NCI-H460 (cell line): ENCODE measurements at places on chromosomes 5 and 9. TPM values are rescaled to one million over a fixed set of nuclear protein-coding genes. Genes with fewer than 3 reads are reported as not detected.

CYSRT1 gene
- 0.59 and 1.4 TPM in 2 replicates for total RNA-seq

SPATA9 gene
- 0.42 and 0.49 TPM in 2 replicates for total RNA-seq

SLC6A7 gene
- 1.6 TPM in 2 replicates for total RNA-seq

PCDHB12 gene
- total RNA-seq, result 0.75 and 0.99 TPM in 2 replicates

ANKRD18A gene
- total RNA-seq, result 1.7 and 3.9 TPM in 2 replicates

PTGES2 gene
- total RNA-seq, result 76.6 and 80.3 TPM in 2 replicates

GABRA1 gene
- total RNA-seq, result not detected in 2 replicates

ROR2 gene
- 0.10 and 0.14 TPM in 2 replicates for total RNA-seq

MRPL50 gene
- total RNA-seq, result 33.9 and 34.7 TPM in 2 replicates

HMMR gene
- total RNA-seq, result 75.7 and 78.2 TPM in 2 replicates

PCDHGA7 gene
- total RNA-seq, result 0.54 and 0.55 TPM in 2 replicates

PCDH1 gene
- 3.3 TPM in 2 replicates for total RNA-seq

SLC4A9 gene
- not detected in 2 replicates for total RNA-seq

TSSK1B gene
- total RNA-seq, result not detected in 2 replicates

FUBP3 gene
- 54.7 and 57.3 TPM in 2 replicates for total RNA-seq

SHLD3 gene
- 7.5 and 10.2 TPM in 2 replicates for total RNA-seq

FBXO10 gene
- total RNA-seq, result 2.0 and 2.7 TPM in 2 replicates

PRLR gene
- total RNA-seq, result not detected in 2 replicates

FOXD4L4 gene
- 0.07 TPM in 1 of 2 replicates, not detected in the other for total RNA-seq

SLC45A2 gene
- total RNA-seq, result not detected in 2 replicates

TICAM2 gene
- total RNA-seq, result not detected in 2 replicates

IFNA2 gene
- not detected in 2 replicates for total RNA-seq

FOXD4 gene
- 0.14 and 0.30 TPM in 2 replicates for total RNA-seq

DCANP1 gene
- not detected in 2 replicates for total RNA-seq

PCDHA9 gene
- total RNA-seq, result 0.02 TPM in 1 of 2 replicates, not detected in the other

EIF4E1B gene
- not detected in 2 replicates for total RNA-seq

PLAC8L1 gene
- total RNA-seq, result not detected in 2 replicates

IL13 gene
- not detected in 2 replicates for total RNA-seq

APBA1 gene
- 0.03 and 0.05 TPM in 2 replicates for total RNA-seq

KCNT1 gene
- not detected in 2 replicates for total RNA-seq

SUSD3 gene
- total RNA-seq, result 0.27 and 0.32 TPM in 2 replicates

HNRNPA0 gene
- 13.2 and 14.3 TPM in 2 replicates for total RNA-seq
